ENCODE measurements at places on chromosomes 1 and 21. TPM values are rescaled to one million over a fixed set of nuclear protein-coding genes. Genes with fewer than 3 reads are reported as not detected.

Gene RCC1
- total RNA-seq = 27.9 TPM

Gene ADAMTSL4
- 3.5 TPM for total RNA-seq

Gene SPATA45
- total RNA-seq = not detected

Gene OPTC
- total RNA-seq = not detected

Gene MAGOH
- 23.4 TPM for total RNA-seq

Gene PATJ
- total RNA-seq = 35.1 TPM

Gene LRRN2
- total RNA-seq = 0.22 TPM

Gene NTMT2
- not detected for total RNA-seq

Gene LCE6A
- not detected for total RNA-seq

Gene SHE
- under 0.01 TPM for total RNA-seq

Gene CASQ1
- total RNA-seq = 0.76 TPM

Gene LINGO4
- total RNA-seq = not detected

Gene TUFT1
- 125 TPM for total RNA-seq

Gene ABCA4
- total RNA-seq = 0.39 TPM

Gene RASSF5
- total RNA-seq = 2.3 TPM

Gene MAD2L2
- total RNA-seq = 56.1 TPM

Gene TNNI3K
- total RNA-seq = not detected

Gene LY9
- total RNA-seq = not detected

Gene PHTF1
- 40.8 TPM for total RNA-seq

Gene GUCA2A
- total RNA-seq = not detected

Gene RBM11
- not detected for total RNA-seq

Gene RAB3B
- total RNA-seq = 0.11 TPM

Gene DNASE2B
- total RNA-seq = not detected
